ENCODE measurements at places on chromosomes 12 and 14.

DNA sequence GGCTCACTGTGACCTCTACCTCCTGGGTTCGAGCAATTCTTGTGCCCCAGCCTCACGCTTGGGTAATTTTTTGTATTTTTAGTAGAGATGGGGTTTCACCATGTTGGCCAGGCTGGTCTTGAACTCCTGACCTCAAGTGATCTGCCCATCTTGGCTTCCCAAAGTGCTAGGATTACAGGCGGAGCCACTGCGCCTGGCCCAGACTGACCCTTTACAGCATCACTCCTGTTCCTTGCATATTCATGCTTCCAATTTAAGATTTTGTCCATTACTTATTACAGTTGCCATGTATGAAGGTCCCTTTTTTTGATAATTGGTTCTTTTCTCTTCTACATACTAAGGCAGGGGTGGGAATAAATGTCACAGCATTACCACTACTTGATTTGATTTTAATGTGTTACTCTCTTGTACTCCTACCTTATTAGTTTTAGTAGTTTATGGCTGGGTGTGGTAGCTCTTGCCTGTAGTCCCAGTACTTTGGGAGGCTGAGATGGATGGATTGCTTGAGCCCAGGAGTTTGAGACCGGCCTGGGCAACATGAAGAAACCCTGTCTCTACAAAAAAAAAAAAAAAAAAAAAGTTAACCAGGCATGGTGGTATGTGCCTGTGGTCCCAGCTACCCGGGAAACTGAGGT, 46.9 kb downstream of the ADIPOR2 start:
- no peak for DNase-seq

DNA sequence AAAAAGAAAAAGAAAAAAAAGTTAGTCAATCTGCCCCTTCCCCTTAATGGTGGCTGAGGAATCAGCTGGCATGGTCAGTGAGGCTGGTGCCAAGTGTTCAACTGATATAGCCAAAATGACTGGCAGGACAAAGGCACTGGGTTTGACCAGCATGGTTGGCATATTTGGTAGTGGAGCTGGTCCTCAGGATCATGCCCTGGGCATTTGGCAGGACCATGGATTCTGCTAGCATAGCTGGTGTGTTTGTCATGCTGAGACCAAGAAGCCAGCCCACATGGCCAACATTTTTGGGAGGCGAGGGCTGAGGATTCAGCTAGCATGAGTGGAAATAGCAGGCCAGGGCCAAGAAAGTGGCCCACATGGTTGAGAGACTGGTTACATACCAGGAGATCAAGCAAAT, 136.5 kb downstream of the FBXL14 start:
- DNase-seq: no peak

DNA sequence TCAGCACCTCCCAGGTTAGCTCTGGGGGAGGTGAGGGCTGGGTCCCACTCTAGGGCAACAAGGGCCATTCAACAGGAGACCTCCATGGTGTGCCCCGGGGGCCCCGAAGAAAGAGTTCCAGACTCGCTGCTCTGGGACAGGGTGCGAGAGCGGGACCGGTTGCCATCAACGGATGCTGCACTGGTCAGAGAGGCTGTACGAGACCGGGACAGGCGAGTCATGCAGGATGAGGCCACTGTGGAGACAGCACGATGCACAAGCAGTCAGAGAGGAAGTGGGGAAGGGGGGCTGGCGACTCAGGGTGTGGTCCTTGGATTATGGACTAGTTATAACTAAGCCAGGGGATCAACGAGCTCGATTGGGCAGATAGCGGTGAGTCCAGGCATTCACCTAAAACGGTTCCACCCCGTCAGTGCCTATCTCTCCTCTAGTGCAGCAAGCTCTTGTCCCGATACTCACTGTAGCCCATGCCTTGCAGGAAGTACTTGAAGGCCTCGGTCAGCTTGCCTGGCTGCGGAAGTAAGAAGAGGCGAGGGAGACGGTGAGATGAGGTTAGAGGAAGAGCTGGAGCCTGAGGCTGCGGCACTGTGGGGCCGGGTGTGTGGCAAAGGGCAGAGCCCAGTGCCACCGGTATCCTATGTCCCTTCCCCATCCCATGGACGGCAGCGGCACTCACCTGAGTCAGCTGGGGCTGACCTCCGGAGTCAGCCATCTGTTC, 7.2 kb downstream of the NDRG2 start:
- DNase-seq: no peak

- no peak for DNase-seq
Observed at GRCh38 chr14:50501642-50502041, 30.7 kb downstream of the MAP4K5 start.

DNA sequence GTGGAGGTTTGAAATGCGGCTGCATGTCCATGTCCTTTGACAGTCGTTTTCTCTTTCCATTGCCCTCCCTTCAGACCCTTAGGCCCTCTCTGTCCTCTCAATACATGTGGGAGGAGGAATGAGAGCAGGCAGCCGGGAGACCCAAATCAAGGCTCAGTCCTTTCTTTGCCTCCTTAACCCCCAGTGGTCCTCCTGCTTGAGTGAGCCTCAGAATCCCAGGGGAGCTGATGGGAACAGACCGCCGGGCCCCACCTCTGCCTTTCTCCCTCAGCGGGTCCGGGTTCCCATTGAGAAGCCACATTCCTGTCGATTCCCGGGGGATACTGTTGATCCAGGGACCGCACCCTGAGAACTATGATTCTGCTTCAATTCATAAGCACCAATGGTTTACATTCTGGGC, 77.9 kb upstream of the RFLNA start:
- DNase-seq: no peak

- no peak for DNase-seq
Observed at GRCh38 chr12:57813971-57814772, 4.4 kb downstream of the AVIL start.

DNA sequence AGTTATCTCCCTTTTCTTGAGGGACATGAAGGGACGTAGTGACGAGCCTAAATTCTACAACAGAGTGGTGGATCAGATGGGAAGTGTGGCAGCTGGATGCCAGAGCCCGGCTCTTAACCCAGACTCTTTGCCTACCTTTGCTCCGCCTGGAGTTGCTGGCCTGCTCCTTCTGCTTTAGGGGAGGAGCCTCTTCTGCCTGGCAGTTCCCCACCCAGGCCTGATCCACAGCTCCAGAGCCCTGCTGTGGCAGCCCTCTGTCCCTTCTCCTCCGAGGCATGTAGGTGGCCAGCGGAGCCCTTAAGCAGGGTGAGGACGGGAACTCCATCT, 2.3 kb upstream of the PRPH start:
- no peak for DNase-seq

Data from activated naive CD4-positive, alpha-beta T cell treated with Interleukin-2 at 50 U/mL for 16 hours (primary cell).